ENCODE measurements at places on chromosomes 12 and 14.

GRCh38 chr14:85471744-85472143 is 58.2 kb upstream of the FLRT2 start:
- DNase-seq, result no peak

DNA sequence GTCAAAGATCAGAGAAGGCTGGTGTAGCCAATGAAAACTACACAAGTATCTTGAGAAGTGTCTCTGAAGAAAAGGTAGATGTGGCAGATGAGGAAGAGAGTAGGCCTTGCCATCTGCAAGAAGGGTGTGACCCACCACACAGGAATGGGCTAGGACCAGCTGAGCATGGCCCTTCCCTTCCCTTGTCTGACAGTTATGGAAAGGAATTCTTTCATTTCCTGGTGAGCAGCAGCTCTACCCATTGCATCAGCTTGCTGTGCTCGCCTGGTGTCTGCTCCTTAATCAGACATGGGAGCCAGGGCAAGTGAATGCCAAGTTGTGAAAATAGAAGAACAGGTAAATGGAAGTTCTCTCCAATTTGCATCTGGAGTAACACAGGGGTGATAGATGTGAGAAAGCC is 145.2 kb upstream of the KRR1 start:
- DNase-seq, result no peak

- no peak for DNase-seq
These were observed 6.8 kb downstream of the HNRNPC start for GRCh38 chr14:21262410-21262809.

GRCh38 chr14:99540196-99541032 is 59.2 kb downstream of the CCNK start:
- no peak for DNase-seq

DNA sequence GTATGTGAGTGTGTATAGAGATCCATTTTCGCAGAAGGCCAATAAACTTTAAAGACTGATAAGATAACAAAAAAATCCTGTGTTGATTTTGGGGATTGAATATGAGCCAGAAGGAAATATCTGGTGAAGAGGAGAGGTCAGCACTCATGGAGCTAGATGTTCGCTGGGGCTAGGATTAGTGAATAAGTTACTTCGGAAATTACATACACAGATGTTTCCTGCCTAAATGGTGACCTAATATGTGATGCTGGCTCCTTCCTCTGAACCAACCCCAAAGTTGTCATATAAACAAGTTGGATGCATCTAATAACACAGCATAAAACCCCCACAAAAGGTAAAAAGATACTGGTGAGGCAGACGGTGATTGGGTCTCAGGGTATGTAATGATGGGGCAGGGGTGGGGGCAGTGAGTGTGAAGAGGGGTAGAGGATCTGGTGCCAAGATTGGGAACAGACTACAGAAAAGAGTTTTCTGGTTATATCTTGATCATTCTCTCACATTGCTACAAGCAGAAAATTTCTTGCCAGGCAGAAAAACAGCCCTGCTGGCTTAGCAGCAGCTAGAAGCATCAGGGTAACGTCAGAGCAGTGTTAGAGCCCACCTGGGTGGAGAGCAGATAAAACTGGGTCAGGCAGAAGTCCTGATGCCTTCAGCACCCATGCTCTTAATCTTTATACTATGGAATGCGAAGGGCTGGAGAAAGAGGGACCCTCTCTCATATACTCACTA is 140.4 kb upstream of the GZMB start:
- DNase-seq, result no peak

- DNase-seq, result peak; percentile 91
These were observed at the start of gene MARCHF9 for GRCh38 chr12:57754411-57755193. TSS of gene MARCHF9 (plus strand) at chr12:57755103. CDS start at chr12:57755529, 426 bp downstream.

- DNase-seq, result no peak
These were observed 12.5 kb downstream of the HSD17B6 start for GRCh38 chr12:56775638-56776037.

DNA sequence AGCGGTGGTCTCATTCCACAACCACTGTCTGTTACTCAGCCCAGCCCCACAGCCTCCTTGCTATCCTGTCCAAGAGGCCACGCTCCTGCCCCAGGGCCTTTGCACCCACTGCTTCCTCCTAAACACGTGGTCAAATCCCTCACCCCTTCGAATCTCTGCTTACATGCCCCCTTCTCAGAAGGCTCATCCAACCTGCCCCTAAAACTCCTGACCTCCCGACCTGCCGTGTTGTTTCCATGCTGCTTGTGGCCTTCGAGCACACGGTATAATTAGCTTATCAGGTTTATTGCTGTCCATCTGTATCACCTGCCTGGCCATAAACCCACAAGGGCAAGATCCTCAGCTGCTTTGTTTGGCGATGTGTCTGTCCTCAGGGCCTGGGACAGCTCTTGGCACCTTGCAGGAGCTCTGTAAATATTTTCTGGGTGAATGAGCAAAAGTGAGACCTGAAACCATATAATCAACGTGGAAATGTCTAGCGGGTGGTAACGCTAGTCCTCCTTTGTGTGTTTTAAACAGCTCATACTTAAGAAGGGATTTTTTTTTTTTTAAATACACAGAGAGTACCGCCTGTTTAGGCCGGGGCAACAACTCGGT is 36.0 kb downstream of the SCARB1 start:
- no peak for DNase-seq

DNA sequence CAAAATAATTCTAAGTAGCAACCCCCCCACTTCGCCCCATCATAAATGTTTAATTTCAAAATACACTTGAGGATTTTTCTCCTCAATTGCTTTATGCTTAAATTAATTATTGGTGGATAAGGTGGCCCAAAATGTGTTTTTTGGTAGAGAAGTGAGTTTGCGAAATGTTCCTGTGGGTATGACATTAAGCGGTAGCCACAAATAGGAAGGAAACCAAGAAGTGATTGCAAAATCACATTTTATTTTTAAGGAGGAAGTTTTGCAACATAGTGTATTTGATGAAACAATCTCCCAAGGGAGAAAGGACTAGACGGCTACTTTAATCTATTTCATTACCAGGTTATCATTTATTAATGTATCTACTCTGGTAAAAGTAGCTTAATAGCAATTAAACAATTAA is 25.5 kb downstream of the SLC25A3 start:
- DNase-seq, result no peak

DNA sequence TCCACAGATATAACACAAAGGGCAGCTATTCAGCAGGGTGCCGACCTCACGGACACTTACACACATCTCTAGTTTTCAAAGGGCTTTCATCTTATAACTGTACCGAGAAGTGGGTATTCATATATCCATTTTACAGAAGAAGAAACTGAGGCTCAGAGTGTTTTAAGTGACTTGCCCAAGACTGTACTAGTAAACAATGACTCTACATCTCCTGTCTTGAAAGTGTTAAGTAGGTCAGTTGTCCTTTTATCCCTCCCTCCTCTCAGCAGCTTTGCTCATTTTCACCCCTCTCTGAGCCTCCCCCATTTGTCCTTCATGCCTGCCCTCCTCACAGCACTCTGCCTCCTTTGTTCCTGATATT is 13.8 kb downstream of the CFAP251 start:
- DNase-seq, result no peak

DNA sequence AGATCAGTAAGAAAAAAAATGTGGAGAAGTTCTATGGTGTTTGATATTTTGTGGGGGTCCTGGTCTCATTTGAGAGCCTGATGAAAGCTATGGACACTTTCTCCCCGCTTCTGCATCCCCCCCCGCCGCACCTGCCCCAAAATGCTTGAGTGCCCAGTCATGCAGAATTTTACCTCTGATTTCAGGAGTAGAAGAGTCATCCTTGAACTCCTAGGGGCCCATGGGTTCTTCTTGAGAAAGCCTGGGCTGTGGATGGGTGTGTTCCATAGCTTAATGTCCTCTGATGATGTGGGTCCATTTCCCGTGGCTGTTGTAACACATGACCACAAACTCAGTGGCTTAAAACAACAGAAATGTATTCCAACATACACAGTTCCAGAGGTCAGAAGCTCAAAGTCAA is 248.8 kb upstream of the PWP1 start:
- no peak for DNase-seq

- DNase-seq, result peak; percentile 9
These were observed 1.8 kb downstream of the IGF1 start for GRCh38 chr12:102478405-102479098.

DNA sequence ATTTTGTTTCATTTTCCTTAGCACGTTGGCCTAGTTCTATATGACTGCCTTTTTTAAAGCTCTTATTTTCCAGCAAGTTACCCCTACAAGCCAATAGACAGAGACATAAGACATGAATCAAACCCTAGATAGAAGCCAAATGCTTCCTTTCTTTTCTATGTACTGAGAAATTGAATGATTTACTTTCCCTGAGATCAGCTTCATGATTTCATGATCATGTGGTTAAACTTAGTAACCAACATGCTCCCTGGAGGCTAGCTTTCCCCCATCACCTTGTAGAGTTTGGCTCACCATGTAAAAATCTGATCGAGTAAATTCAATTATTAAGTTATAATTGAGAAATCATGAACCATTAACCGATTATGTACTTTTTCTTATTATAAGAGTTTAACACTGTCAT is 148.1 kb upstream of the LRIG3 start:
- DNase-seq, result no peak

DNA sequence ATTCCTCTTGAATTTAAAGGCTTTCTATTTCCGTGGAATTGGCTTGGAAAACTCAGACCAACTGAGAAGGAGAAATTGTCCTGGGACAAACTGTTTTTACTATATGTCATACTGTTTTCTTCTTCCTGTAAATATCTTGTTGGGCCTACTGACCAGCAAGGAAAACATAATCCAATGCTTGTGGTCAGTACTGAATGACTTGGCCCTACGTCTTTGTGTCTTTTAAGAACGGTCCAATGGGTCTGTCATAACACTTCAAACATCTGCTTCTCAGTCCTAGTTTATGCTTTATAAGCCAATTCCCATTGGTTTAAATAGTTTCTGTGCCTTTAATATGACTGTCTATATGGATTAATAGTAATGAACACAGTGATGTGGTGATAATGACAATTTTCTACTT is 248.5 kb upstream of the DDHD1 start:
- DNase-seq, result no peak

DNA sequence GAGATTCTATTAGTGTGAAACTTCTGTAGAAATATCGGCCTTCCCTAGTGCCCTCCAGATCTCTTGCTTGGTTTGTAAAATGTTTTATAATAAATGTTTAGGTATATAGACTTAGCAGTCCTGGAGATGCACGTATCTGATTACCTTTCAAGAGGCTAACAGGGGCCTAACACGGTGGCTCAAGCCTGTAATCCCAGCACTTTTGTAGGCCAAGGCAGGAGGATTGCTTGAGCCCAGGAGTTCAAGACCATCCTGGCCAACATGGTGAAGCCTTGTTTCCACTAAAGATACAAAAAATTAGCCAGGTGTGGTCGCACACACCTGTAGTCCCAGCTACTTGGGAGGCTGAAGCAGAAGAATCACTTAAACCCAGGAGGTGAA is 9.8 kb upstream of the RILPL2 start:
- DNase-seq, result no peak

DNA sequence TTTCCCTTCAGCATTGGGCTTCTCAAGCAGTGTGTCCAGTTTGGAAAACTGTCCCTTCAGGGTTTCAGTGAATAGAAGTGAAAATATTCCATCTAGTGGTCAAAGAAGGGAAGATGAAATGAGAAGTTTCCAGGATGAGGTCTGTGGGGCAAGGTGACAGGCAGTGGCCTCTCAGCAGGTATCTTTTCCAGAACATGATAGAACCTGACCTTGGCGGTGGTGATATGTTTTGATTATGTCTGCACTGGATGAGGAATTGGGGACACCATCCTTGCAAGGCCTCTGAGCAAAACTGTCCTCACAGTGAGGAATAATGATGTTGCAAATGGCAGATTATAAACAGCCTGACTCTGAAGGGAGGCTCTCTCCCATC is 4.7 kb downstream of the GPX2 start:
- DNase-seq, result no peak

DNA sequence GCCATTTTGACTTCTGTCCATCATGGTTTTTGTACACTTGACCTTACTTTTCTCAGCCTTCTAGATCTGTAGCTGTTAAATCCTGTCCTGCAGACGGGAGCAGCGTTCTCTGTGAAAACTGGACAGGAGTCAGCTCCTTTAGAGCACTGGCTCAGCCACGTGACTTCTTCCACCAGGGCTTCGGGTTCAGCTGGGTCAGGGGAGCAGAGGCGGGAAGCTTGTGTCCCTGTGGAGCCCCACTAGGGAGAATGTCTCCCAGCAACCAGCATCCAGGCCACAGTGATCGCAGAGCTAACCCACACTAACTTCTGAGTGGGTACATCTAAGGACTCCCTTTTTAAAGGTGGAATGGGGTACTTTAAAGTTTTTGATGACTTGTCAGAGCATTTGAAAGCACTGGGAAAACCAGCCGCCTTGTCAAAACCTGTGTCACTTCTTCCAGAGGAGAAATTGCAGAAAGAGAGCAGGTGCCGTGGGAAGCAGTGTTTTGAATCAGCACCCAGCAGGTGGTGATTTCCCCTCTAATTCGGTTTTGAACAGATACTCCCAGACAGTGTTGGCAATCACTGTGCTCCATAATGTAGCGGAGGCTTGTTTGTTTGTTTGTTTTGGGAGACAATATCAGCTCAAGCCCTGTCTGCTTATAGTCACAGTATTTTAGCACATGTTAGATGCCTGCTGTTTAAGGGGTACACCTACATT is 17.9 kb downstream of the DERA start:
- no peak for DNase-seq

GRCh38 chr12:113465808-113466453 is 5.7 kb downstream of the LHX5 start:
- DNase-seq, result no peak

DNA sequence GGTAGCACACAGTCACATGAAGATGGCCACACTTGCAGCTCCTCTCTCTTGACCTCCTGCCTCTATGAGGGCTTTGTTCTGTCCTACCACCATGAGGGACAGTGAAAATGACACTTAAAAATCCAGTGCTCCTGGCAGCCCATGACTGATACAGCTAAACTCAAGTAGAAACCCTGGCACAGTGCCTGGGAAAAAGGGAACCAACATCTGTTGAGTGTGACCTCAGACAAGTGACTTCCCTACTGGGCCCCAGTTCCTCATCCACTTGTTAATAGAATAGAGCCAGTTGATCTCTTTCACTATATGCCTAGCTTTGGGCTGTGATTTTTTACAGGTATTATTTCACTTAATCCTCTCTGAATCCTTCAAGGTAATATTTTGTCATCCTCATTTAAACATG is 4.8 kb downstream of the GUCY2C start:
- DNase-seq, result peak; percentile 49

DNA sequence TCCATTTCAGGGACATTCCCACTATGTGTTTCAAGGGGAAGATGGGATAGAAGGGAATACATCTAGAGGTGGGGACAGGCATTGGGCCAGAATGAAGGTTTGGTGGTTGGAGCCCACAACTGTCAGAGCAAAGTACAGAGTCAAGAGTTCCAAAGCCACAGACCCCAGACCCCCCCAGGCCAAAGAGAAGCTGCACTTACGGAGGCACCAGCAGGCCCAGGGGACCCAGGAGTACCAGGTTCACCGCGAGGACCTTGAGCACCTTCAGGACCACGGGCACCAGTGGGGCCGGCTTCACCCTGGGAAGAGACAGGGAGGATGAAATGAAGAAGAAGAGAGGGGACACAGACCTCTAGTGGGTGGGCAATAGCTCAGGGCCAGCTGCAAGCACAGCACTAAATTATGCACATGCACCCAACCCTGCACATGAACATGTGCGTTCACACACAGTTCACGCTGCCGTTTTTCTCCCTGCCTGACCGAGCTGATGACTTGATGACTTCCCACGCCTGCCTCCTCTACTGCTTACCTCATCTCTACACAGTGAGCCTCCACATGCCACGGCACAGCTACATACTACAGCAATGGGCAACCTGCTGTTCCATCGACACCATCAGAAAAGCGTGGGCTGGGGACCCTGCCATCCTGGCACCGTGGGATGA is 16.7 kb downstream of the COL2A1 start:
- DNase-seq, result no peak

GRCh38 chr12:110203546-110203945 is 77.5 kb upstream of the ATP2A2 start:
- DNase-seq, result no peak

Data from CD4-positive, alpha-beta T cell treated with Interferon gamma for 1 hour (primary cell).